Hematopoietic multipotent progenitor cell treated with erythropoietin and hydrocortisone succinate and interleukin-3 and kit ligand, for 15 days (in vitro differentiated cells): ENCODE measurements at places on chromosomes 16 and 17.

DNA sequence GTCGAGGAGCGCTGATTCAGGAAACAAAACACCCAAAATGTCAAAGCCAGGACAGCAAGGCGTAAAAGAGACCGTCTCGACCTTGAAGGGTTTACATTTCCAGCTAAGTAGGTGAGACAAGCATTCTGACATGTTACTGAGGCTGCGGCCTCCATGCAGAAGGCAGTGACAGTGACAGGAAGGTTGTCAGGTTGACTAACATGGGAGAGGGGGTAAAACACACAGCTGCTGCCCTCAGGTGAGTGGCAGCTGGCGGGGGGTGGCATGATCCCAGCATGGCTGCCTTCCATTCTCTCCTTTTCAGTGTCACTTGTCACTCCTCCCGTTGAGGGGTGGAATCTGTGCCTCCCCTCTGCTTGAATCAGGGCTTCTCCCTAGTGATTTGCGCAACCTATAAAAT is 31.9 kb upstream of the CRHR1 start:
- no peak for DNase-seq

GRCh38 chr17:43517161-43517560 is 29.0 kb downstream of the ETV4 start:
- no peak for DNase-seq

DNA sequence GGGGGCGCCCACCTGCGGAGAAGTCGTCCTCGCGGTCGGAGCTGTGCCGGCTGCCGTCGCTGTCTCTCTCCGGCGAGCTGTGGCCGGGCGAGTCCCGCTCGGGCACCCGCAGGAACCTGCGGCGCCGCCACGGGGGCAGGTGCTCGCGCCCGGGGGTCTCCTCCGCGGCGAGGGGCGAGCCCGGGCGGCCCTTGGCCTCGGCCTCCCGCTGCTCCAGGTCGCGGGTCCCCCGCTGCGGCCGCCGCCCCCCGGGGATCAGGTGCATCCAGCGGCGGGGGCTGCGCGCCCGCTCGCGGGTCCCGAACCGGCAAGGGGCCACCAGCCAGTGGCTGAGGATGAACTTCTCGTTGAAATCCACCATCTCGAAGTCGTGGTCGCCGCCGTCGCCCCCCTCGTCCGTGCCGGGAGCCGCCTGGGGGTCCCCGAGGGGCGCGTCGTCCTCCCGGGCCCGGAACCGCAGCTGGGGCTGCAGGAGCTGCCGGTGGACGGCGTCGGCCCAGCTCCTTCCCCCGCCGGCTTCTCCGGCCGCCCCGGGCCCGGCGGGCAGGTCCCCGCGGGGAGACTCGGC is 41.4 kb upstream of the BHLHA9 start:
- no peak for DNase-seq

DNA sequence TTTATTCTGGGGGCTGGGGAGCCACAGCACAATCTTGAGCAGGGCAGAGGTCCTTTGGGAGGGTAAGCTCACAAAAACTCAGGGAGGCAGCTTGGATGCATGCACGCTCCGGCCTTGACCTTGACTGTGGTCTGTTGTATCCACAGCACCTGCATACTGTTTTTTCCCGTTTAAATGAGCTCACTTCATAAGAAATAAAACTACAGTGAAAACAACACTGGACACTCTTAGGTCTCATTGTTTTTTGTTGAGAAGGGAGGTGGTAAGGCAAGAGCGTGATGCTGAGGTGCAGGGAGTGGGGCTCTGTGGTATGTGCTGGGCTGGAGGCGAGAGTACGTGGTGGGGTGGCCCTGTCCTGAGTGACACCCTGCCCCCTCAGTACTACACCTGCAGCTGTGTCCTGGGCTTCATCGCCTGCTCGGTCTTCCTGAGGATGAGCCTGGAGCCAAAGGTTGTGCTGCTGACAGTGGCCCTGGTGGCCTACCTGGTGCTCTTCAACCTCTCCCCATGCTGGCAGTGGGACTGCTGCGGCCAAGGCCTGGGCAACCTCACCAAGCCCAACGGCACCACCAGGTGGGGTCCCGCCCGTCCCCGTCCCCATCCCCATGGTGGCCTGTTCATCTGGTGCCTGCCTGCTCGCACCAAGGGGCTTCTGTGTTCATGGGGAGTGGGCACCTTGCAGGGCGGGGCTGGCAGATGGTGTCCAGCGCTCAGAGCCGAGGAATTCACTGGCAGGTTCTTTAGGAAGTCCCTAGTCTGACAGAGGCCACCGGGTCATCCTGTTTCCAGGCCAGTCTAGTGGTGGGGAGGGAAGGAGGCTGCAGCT is 44.2 kb downstream of the ADCY7 start:
- DNase-seq, result no peak

- no peak for DNase-seq
Measured at GRCh38 chr16:84225571-84225970, 14.2 kb downstream of the KCNG4 start.

DNA sequence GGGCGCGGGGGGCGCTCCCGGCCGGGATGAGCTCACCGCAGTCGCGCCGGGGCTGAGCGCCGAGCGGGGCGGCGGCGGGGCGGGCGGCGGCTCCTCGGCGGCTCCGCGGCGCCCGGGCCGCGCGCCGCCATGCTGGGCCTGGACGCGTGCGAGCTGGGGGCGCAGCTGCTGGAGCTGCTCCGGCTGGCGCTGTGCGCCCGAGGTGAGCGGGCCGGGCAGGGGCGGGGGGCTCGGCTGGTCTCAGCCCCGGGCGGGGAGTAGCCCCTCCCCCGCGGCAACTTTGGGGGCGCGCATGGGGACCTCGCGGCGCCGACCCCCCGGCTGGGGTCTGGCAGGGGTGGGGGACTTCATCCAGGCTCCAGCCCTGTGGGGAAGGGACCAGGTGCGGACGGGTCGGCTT is at the start of gene ARHGDIG:
Gene ARHGDIG, plus strand, starts transcription at position 40 of the 400 bp plus-strand sequence. Its CDS starts 90 bp downstream, at position 130.
- no peak for DNase-seq

GRCh38 chr16:57341441-57342303 is 16.9 kb upstream of the CCL22 start:
- DNase-seq, result no peak

- DNase-seq, result no peak
Measured at GRCh38 chr17:12808723-12809122, 19.4 kb downstream of the ARHGAP44 start.

- peak; percentile 74 for DNase-seq
Measured at GRCh38 chr17:41917679-41918313, 955 bp downstream of the ACLY start.

DNA sequence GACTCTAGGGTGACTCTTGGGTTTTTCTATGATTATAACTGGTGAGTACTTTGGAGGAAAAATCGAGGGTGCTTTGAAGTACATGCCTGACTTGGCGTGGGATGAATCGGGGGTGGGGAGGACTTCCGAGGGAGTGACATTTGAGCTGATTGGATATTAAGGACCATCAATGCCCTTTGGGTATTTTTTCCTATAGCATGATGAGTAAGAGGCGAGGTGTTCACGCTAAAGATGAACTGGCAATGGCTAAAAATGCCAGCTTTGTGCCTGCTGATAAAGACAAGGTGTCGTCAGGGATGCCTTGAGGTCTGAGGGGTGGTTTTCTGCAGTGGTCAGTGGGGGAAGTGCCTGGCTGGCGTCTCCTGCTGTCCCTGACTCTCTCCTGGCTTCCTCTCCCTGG is 25.3 kb downstream of the USP43 start:
- DNase-seq, result no peak

DNA sequence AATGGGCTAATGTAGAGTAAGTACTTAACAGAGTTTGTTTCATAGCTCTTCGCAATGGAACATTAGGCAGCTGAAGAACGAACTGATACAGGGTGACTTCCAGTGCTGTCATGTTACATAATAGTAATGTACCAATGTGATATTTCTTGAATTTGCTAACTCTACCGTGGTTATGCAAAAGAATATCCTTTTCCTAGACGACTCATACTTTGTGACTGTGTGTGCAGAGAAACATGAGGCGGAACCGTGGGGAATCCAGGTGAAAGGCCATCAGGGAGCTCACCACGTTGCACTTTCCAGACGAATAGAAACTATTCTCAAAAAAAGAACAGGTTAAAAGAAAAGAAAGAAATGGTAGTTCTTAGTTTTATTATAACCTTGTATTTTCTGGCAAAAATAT is 13.2 kb downstream of the NOB1 start:
- no peak for DNase-seq

DNA sequence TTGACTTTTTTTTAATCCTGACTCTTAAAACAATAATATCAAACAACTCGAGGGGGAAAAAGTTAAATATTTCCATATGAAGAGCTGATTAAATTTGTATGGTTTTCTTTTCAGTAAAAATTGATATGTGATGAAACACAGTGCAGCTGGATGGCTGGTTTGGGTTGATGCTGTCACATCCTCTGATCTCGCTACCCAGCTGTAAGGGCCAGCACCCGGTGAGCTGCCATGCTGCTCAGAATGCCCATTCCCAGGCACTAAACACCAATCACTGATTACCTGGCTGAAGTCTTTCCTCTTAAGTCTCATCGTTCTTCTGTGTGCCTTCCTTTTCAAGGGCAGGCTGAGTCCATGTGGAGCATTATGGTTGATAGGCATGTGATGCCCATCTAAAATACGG is 234.3 kb downstream of the IRX3 start:
- no peak for DNase-seq

DNA sequence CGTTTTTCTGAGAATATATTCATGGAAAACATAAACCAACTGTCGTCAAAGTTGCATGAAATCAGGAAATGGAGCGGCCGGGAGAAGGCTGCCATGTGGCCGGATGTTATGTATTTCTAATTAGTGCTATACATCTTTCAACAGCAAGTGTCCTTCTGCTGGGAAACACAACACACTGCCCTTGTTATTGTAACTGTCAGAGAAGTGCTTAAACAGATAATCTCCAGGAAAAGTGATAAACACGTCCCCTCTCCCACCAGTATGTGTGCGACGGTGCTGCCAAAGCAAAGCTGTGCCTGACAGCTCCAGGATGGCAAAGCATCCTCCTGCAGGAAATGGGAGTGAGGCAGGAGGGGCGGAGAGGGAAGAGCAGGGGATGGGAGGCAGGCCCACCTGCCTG is 111.8 kb downstream of the SMG6 start:
- no peak for DNase-seq

GRCh38 chr17:1379930-1380313 is 20.1 kb downstream of the YWHAE start:
- DNase-seq, result no peak

DNA sequence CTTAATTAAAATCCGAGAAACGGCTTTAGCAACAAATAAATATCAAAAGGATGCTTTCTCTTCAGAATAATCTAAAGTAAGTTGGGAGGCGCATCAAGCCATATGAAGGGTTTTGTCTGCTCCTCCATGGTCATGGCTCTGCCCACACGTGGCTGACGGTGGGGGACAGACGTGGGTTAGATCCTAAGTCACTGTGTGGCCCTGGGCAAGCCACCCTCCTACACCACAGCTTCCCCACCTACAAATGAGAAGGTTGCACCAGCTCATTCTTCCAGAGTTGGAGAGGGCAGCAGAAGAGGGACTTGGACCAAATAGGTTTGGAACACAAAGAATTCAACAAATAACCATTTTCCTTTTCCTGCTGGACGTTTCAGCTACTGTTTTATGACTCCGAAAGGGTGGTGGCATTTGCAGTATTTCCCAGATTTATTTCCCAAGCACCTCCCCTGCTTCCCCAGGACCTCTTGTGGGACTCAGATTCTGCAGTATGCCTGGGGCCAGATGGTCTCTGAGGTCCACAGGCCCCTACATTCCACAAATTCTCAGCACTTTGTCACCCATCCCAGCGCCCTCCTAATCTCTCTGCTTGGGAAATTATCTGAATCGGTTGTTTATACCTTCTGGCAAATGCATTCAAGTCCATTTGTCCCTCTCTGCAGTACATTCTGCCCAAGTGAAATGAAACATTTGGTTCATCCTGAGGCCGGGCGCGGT is 17.8 kb downstream of the LRRC75A start:
- DNase-seq, result no peak

DNA sequence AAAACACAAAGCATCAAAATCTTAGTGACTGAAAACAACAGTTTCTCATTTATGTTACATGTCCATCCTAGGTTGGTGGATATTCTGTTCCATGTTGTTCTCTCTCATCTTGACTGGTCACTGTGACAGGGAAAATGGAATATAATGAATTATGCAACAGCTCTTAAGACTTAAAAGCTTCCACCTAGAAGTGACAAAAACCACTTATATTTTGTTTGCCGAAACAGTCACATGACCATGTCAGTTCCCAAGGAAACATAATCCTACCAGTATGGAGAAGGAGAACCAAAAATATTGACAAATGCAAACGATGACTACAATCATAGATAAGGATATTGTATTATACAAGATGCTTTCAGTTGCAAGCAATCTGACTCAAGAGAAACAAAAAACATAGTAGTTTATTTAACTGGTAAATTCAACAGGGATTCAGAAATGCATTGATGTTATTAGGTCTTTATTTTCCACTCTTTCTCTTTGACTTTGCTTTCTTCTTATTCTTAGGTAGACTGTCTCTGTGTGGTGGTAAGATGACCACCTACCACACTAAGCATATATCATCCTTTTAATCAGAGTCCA is 103.8 kb downstream of the SSH2 start:
- DNase-seq, result no peak

DNA sequence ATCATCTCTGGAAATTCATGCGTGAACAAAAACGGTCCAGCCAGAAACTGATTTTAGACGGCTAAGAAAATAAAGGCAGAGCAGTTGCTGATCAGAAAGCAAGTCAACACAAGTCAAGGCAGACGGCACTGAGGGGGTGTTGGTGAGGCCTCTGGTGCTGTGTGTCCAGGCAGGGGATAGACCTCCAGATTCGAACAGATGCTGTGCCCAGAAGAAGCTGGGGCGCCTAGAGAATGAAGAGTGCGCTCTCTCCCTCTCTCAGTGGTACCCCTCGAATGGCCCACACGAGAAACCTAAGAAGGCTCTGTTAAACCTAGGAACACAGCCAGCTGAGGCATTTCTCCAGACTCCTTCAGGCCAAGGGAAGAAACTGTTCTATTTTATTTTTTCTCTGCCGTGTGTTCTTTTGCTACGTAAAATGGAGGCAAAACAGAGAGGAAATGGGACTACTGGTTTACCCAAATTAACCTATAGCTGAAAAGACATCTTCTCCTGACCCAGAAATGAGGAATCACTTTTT is 178.3 kb downstream of the PMP22 start:
- DNase-seq, result no peak

- no peak for DNase-seq
Measured at GRCh38 chr17:62791767-62792446, 16.2 kb downstream of the MARCHF10 start.

- DNase-seq, result no peak
Measured at GRCh38 chr16:79603055-79603454, 2.5 kb upstream of the MAF start.

- no peak for DNase-seq
Measured at GRCh38 chr17:80264205-80265075, 3.8 kb downstream of the RNF213 start.

GRCh38 chr16:11224096-11224893 is 31.7 kb downstream of the SOCS1 start:
- DNase-seq, result peak; percentile 47
